ENCODE measurements at places on chromosomes 12 and 14. TPM values are rescaled to one million over a fixed set of nuclear protein-coding genes. Genes with fewer than 3 reads are reported as not detected.

GRCh38 chr14:80776657-80777056 is 164.9 kb downstream of the CEP128 start:
- no peak for DNase-seq

DNA sequence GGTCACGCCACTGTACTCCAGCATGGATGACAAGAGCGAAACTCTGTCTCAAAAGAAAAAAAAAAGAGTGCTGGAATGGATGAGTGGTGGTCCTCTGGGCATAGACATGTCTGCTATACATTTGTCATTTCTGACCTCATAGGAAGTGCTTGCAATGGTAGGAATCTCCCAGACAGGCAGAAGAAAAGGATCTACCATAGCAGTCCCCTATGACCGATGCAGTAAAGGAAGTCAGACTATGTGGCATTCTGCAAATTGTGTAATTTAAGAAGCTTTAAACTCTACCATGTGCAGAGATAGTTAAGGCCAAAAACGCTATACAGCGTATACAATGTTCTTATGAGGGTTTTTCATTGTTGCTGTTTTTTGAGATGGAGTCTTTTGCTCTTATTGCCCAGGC is 24.7 kb upstream of the RAP1B start:
- DNase-seq: no peak

The HECTD1 gene
- total RNA-seq: 160 TPM

GRCh38 chr12:48998497-48999353 is 450 bp downstream of the DDN start:
- DNase-seq: no peak

The LAG3 gene
- 1.1 TPM for total RNA-seq

The DIO2 gene
- 240 TPM for total RNA-seq

DNA sequence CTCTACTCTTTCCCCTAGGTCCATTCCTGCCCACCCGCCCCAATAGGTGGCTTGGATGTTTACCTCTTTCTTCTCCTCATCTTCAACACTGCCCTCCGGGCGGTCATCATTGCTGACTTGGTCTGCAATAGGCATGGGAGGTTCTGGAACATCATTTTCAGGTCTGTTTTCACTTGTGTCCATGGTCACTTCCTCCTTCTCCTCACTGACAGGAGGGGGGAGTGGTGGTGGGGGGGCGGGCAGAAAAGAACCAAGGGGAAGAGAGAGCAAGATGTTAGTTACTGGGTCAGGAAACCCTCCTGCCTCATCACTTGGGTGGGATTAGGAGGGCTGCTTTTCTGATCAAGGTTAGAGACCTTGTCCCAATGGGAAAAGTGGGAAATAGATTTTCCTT is 12.1 kb upstream of the CDH24 start:
- no peak for DNase-seq

DNA sequence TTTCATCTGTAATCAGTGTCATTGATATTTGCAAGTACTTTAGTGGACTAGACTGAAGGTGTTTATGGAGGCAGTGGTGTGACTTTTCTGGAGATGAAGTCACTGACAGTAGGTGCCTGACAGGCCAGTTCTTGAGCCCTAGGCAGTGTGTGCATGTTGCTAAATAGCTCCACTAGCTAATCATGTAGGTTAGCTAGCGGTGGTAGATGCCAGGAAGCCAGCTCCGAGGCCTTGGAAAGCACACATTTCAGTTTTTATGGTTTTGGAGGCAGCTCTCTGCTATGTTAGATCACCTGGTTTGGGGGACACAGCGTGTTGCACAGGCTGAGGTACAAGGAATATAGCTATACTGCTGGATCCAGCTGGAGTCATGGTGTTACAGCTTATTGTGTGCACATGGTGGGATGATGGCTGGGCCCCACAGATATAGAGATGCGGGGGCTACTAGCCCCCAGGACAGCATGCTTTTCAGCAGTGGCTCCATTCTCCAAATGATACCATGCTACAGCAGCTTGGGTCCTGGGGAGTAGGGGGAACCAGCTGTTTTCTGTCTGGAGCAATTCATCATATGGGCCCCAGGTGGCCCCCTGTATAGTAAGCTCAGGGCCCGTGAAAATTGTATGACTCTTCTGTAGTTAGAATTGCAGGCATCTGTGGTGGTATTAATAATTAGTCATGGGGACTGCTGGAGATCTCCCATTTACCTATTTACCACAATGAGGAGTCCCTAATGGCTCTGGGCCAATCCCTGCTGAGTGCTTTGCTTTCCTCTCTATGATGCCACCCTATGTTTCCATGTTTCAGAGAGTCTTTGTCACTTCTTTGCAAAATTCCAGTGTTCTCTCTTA is 367.2 kb upstream of the LMO3 start:
- DNase-seq: no peak

The VPS37B gene
- 29.9 TPM for total RNA-seq

GRCh38 chr14:77561881-77562280 is 54.6 kb downstream of the SPTLC2 start:
- DNase-seq: no peak

The SLC17A8 gene
- not detected for total RNA-seq

- DNase-seq: peak; percentile 91
These were observed at the start of gene ZBTB39 for GRCh38 chr12:57005980-57006808. ZBTB39 (minus strand) TSS chr12:57006546; CDS start chr12:57004917, 1,629 bp downstream.

GRCh38 chr12:77914081-77914488 is 83.4 kb downstream of the NAV3 start:
- no peak for DNase-seq

- no peak for DNase-seq
These were observed 127.1 kb downstream of the FIGNL2 start for GRCh38 chr12:51721282-51721940.

GRCh38 chr12:94073441-94074051 is 74.8 kb upstream of the PLXNC1 start:
- DNase-seq: no peak

The AQP5 gene
- 0.24 TPM for total RNA-seq

- DNase-seq: no peak
These were observed 2.3 kb downstream of the LARP4 start for GRCh38 chr12:50403001-50403440.

The SSTR1 gene
- not detected for total RNA-seq

The PDZRN4 gene
- not detected for total RNA-seq

DNA sequence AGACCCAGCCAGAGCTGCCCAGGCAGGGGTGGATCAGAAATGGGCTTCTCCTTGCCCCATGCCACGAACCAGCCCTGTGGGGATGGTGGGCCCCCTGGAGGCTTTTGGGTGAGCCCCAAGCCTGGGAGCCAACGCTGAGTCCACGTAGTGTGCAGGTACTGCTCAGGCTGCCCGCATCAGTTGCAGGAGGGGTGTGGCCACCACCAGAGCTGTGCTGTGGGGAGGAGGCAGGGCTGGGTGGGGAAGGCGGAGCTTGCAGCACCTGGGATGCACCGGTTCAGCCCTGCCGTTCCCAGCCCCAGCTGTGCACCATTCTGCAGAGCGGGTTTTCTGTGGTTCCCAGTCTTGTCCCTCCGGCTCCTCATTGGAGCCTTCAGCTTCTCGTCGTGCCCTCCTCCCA is 36.3 kb downstream of the IL31 start:
- no peak for DNase-seq

DNA sequence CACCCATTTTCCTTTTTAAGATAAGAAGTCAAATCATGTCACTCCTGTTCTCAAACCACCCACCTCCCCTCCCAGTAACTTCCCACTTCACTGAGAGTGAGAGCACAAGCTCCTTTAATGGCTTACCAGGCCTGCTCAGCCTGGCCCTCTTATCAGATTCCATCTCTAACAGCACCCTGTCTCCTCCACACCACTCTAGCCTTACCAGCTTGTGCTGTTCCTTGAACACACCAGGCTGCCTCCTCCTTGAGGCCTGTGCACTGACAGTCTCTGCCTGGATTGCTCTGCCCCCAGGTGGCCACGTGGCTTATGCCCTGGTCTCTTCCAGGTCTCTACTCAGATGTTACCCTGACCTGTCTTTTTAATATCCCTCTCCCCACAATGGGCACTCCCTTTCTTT is 40.1 kb upstream of the EVL start:
- no peak for DNase-seq

The COX8C gene
- total RNA-seq: not detected

DNA sequence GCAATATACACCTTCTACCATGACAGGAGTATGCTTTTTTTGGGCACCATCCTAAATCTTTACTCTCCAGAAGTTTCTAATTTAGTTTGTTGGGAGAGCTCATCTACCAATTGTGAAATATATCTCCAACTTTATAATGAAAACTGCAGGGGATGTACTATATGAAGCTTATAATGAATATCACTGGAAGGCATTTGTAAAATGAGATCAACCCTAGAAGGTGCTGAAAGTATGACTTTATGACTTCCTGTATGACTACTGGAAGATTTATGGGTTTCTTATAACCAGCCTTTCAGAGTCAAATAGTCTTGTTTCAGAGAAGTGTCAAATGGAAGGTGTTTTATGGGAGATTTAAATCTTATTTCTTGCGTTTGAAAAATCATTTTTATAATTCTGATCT is 122.9 kb downstream of the MYRFL start:
- DNase-seq: no peak

DNA sequence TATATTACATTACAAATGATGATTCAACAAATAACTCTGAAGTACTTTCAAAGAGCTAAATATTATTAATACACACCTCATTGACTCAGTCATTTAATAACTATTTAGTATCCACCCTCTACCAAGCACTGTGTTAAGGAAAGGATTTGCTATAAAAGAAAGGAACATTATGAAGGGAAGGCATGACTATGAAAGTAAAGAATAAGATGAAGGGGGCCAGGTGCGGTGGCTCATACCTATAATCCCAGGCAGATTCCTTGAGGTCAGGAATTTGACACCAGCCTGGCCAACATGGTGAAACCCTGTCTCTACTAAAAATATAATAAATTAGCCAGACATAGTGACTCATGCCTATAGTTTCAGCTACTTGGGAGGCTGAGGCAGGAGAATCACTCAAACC is 107.9 kb downstream of the PLCZ1 start:
- no peak for DNase-seq

The CRIP2 gene
- 191 TPM for total RNA-seq

DNA sequence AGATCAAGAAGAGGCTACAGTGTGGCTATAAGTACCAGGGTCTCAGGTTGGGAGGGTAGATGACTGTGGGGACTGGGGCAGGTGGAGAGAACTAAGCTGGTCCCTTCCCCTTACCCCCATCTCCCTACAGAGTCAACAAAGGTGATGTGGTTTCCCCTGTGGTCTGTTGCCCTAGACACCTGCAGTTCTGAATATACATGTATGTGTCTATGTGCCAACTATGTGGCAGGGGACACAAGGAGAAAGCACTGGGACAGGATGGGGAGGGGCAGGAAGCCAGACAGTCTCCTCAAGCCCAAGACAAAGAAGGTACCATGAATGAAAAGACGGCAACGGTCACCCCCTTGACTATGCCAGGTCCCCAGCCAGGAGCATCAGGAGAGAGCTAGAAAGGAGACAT is 4.5 kb upstream of the HDAC7 start:
- no peak for DNase-seq

The TMEM132C gene
- not detected for total RNA-seq

GRCh38 chr12:130117233-130117632 is 45.0 kb upstream of the FZD10 start:
- DNase-seq: no peak

The SLC5A8 gene
- total RNA-seq: not detected

DNA sequence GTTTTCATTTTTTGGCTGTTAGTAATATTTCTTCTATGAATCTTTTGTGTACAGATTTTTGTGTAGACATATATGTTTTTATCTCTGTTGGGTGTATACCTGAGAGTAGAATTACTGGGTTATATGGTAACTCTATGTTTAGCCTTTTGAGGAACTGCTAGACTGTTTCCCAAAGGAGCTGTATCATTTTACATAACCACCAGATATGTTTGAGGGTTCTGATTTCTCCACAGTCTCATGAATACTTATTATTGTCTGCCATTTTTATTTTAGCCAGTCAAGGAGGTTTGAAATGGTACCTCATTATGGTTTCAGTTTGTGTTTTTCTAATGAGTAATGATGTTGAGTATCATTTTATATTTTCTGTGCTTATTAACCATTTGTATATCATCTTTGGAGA is 1.9 kb downstream of the PCNX4 start:
- no peak for DNase-seq

DNA sequence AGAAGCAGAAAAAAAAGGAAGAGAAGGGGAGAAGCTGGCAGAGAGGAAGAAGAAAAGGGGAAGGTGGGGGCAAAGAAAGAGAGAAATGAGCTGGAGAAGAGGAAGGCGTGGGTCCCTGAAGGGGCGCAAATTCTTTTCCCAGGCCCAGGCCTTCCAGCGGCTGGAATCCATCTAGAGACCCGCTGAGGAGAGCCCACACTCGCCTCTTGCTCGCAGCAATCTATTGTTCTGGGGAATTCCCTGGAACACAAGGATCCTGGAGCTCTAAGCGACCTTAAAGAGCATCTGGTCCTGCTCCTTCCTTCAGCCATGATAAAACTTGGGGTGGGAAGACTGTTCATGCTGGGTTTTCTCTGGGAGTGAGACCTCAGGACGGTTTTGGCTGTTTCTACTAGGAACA is 41.2 kb upstream of the FKBP4 start:
- DNase-seq: no peak

The SYNDIG1L gene
- 0.26 TPM for total RNA-seq

GRCh38 chr12:97568336-97569180 is 106.0 kb downstream of the RMST start:
- no peak for DNase-seq

DNA sequence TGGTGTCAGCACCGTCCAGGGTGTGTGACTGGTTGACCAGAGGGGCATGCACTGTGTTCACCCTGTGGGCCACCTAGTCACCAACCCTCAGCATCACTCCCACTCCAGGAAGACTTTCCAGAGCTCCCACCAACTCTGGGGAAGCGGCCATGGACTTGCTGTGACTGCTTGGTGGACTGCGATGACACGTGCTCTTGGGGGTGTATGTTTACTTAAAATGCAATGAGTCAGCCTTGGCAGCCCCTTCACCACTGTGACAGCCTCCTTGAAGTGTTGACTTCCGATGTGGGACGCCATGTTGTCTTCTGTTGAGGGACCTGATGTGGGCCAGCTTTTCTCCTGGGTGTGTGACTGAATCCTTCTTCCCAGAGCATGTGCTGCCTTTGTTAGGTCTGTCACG is 151.1 kb upstream of the RTL1 start:
- no peak for DNase-seq

GRCh38 chr14:69673104-69673503 is 61.7 kb downstream of the SUSD6 start:
- no peak for DNase-seq

GRCh38 chr12:75986001-75986746 is 45.4 kb downstream of the PHLDA1 start:
- no peak for DNase-seq

GRCh38 chr12:22234561-22234960 is 99.9 kb downstream of the ST8SIA1 start:
- DNase-seq: no peak

The RDH12 gene
- total RNA-seq: not detected

GRCh38 chr12:31386364-31386777 is 60.4 kb upstream of the SINHCAF start:
- DNase-seq: no peak

- no peak for DNase-seq
These were observed 57.1 kb downstream of the STON2 start for GRCh38 chr14:81342850-81343580.

GRCh38 chr14:89175881-89176799 is 240.9 kb downstream of the FOXN3 start:
- DNase-seq: no peak

All from osteocyte (in vitro differentiated cells).